ENCODE measurements at places on chromosomes 1 and 21.

DNA sequence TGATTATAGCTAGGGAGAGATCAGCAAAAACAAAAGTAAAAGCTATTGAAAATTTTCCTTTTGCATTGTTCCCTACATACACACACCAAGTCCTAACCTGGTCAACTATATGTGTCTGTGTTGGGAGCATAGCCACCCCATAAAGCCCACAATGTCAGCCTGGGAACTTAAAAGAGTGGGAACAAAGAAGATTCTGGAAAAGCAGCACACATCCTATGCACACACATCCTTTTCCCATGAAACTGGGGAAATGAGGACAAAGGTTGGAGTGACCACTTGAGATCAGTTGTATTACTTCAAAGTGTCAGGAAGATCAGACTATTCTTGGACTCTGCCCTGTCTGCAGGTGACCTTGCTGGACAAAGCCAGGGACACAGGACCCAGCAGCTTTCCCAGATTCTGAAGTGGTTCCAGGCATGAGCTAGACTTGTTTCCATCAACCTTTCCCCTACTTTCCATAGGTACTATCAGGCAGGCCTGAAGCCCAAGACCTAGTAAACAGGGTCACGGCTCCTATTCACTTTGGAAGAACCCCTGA is 15.9 kb downstream of the TXNIP start:
- DNase-seq: no peak

DNA sequence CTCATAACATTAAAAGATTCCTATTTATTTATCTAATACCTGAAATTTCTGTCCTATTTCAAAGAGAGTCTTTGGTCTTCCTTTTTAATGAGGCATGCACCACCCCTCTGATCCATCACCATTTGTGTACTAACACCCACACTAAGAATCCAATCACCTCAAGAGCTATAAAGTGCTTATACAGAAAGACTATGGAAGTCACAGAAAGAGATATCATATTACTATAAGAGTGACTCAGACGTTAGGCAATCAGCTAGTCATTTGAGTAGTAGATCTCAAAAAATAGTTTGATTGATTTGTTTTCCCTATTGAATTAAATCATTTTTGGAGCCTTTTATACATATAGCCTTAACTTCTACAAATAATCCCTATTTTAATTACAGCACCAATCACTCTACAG is 46.1 kb downstream of the NME7 start:
- DNase-seq: peak; percentile 5

DNA sequence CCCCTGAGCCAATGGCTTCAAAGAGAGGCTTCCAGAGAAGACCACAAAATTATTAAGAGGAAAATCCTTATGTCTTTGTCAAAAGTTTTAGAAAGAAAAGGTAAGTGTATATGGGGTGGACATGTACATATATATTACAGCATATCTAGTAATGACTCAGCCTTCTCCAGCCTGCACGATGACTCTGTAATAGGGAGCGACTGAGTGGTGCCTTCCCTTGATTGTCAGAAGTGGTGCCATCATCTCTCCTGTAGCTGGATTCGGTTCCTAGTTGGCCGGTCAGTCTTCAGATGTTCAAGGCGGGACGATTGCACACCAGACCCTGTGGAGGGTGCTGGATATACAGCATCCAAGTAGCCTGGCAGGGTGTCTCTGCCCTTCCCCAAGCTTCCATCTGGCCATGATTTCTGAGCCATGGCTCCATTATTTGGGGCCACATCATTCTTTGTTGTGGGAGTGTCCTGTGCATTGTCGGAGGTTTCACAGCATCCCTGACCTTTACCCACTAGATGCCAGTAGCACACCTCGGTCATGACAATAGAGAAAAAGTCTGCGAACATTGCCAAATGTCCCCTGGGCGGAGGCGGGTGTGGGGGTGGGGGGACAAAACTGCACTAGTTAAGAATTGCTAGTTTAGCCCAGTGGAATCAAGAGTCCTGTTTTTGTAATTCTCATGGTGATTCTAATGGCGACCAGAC is 206.2 kb upstream of the KAZN start:
- no peak for DNase-seq

- DNase-seq: no peak
Observed at GRCh38 chr1:208052135-208052534, 141.2 kb upstream of the CD34 start.
